Naive thymus-derived CD4-positive, alpha-beta T cell (primary cell): ENCODE measurements at places on chromosomes 7 and 10.

GRCh38 chr10:30999070-30999712 lies 32.5 kb downstream of the ZNF438 start:
- DNase-seq = no peak

GRCh38 chr10:20004087-20004523 lies 187.9 kb downstream of the PLXDC2 start:
- DNase-seq = no peak

- peak; percentile 45 for DNase-seq
Observed at GRCh38 chr10:102645388-102645740, 1.1 kb downstream of the TRIM8 start.

DNA sequence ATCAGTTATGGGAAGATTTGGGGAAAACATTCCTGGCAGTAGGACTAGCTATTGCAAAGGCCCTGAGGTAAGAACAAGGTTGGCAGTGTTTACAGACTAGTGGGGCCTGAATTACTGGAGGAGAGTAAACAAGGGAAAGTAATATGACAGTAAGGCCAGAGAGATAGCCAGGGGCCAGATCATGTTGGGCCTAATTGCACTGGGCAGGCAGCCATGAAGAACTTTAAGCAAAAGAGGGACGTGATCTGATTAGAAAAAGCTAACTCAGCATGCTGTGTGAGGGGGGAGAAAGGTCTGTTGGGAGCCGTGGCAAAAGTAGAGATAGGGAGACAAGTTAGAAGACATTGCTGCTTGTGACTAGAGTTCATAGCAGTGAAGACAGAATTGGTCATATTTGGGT lies 9.2 kb downstream of the NUP42 start:
- DNase-seq = no peak

GRCh38 chr7:148726385-148726784 lies 27.7 kb downstream of the CUL1 start:
- DNase-seq = no peak

GRCh38 chr7:127383123-127383835 lies 9.2 kb downstream of the ZNF800 start:
- DNase-seq = no peak

GRCh38 chr7:128197989-128198580 lies 43.0 kb upstream of the LEP start:
- no peak for DNase-seq

GRCh38 chr7:18577096-18577771 lies 81.7 kb downstream of the HDAC9 start:
- no peak for DNase-seq

DNA sequence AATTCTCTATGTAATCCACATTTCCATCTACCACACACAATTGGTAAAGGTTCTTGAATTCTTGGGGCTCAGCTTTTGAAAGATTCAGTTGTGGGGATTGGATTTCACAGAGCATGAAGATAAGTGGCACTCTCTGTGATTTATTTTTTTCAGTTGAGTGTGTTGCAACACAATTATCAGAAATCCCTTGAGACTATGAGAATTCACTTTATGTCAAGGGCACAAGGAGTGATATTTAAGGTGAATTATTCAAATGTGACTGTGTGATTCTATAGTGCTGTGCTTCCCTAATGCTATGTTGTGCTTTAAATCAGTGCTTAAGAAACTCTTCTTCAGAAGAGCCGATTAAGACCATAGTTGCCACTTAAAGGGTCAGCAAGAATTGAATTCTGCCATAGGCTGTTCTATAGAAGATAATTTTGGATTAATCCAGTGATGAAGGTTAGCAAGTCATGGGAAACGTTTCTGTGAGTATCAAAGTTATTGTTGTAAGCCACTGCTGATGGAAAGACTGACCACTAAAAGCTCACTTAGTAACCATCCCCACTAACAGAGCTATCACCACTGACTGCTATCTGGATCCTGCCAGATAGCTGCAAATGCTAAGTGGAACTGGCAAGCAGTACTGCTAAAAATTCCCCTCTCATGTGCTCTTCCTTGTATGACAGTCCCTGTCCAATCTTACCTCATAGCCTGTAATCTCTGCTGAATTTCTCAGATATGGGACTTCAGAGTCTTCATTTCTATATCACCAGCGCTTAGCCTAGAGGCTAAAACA lies 134.0 kb upstream of the SEMA3D start:
- no peak for DNase-seq

GRCh38 chr7:83985821-83986220 lies 208.8 kb downstream of the SEMA3A start:
- no peak for DNase-seq

DNA sequence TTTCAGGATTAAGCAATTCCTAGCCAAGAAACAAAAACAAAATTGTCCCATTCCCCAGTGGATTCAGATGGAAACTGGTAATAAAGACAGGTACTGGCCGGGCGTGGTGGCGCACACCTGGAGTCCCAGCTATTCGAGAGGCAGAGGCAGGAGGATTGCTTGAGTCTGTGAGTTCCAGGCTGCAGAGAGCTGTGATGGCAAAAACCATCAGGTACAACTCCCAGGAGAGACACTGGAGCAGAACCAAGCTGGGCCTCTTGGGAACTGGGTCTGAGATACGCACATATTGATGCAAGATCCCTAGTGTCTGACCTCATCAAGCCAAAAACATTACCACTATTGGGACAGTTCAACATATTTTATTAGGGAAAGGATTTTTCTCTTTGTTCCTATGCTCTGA lies 84.0 kb upstream of the ANLN start:
- no peak for DNase-seq

GRCh38 chr7:39686261-39686924 lies 63.0 kb downstream of the RALA start:
- no peak for DNase-seq

DNA sequence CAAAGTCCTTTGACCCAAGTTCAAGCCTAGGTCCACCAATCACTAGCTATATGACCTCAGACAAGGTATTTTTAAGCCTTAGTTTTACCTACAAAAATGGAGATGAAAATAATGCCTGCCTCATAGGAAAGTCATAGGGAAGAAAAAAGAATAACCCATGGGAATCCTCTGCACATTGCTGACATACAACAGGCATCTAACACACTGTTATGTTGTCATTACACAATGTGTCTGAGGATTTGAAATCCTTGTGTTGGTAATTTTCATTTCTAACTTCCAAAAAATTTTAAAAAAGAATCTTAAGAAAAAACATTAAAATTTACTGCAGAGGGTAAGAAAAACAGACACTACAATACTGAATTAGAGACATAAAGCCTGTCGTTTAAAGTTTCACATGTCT lies 5.7 kb downstream of the ANK3 start:
- DNase-seq = no peak

- DNase-seq = peak; percentile 53
Observed at GRCh38 chr10:97731346-97732051, 5.4 kb upstream of the ZFYVE27 start.

DNA sequence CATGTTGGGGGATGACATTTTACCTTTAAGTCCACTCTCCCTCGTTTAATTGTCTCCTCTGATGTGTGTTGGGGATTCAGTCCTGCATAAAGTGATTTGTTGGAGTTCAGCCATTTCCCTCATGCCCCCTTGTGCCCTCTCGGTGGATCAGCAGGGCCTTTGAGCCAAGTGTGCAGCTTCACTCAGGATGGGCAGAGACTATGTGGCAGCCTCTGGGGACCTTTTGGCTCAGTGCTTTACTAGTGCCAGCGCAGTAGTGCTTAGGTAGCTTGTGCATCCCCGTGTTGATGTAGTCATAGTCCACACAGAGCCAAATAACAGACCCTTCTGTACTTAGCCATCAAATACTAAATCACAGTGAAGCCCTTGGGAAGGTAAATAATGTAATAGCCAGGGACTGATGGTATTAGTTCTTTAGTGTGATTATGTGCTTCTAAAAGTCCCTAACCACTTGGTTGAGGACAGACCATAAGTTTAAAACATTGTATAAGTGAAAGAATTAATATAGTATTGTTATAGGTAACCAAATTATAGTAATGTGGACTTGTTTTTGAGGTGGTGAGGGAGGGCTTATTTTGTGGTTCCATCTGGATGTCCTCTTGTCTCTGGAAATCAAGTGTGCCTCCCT lies 11.4 kb downstream of the BUB3 start:
- no peak for DNase-seq

DNA sequence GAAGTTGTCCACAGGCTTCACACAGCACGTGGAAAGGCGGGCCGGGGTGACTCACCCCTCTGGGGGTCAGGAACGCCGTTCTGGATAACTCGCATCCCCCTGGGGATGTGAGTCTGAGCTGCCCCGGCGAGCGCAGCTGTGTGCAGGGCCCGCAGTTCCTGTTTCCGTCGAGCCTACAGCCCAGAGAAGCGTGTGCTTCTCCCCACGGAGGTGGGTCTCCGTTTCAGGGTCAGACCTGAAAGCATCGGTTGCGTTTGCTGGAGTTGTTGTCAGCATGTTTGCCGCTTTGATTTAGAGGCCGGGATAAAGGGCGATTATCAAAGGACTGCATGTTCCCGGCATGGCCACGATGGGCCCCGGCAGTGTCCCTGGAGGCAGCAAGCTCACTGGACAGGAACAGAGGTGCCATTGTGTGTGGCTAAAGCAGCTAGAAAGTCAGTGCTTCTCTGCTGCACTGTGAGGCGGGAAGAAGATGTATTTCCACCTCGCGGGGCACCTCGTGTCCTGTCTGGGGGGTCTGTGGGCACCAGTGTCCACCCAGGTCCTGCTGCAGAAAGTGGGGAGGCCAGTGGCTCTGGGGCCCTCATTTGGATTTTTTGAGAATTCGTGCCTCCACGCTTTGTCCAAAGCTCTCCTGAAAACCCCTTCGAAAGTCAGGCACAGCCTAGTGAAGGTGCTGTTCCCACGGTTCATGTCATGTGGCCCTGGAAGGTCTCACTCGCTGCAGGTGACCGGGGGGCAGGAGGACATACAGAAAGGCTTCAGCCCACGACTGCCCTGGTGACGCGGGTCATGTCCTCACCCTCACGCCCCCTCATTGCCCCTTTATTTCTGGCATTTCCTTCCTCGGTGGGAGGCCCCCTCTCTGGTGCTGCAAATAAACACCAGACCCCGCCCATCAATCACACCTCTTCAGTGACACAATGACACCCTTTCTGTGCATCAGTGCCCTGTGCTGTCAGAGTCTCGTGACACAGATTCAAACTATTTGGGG lies 27.4 kb upstream of the GDI2 start:
- DNase-seq = no peak

DNA sequence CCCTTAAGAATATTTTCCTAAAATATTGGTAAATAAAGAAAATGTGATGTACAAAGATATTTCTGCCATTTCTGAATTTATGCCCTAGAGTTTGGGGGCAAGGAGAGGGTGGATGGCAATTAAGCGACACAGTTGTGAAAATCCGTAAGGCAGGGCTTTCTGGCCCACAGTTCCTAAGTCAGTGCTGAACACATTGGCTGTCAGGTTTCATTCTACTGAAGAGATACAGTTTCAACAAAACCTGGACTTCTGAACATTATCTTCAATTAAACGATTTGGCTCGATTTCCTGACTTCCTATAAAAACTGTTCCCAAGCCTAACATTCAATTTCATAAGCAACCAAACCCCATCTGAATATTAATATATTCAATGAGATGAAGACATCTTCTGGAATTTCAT lies 61.1 kb upstream of the NEBL start:
- DNase-seq = no peak

DNA sequence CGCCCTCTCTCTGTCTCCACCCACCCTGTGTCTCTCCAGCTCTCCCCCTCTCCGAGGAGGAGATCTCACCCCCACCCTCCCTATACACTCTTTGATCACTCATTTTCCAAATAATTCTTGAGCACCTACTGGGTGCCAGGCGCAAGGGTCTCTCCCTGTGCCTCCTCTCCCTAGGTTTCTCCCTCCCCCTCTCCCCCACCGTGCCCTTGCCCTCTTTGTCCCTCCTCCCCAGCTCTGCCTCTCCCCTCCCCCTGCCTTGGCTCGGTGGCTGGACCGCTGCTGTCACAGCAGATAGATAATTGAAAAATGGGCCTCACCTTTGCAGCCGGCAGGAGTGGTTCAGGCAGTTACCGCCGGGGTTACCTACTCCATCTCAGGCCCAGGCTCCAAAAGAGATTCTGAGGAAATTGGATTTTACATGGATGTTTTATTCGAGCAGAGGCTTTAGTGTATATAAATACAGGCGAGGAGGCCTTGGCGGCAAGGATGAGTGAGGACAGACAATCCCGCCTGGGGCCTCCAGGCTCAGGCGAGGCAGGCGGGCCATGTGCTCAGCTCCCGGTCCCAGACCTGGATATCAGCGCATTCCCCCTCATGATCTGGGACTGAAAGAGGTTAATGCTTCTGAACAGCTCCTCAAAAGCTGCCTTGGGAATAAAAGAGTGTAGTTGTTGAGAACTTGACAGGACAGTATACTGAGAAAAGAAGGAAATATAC lies 60.8 kb upstream of the BTRC start:
- no peak for DNase-seq

- DNase-seq = no peak
Observed at GRCh38 chr10:49381111-49381900, 14.6 kb downstream of the DRGX start.

GRCh38 chr10:120188950-120189349 lies 268.1 kb upstream of the PLPP4 start:
- DNase-seq = no peak
